ENCODE measurements at places on chromosomes 2 and 18.

DNA sequence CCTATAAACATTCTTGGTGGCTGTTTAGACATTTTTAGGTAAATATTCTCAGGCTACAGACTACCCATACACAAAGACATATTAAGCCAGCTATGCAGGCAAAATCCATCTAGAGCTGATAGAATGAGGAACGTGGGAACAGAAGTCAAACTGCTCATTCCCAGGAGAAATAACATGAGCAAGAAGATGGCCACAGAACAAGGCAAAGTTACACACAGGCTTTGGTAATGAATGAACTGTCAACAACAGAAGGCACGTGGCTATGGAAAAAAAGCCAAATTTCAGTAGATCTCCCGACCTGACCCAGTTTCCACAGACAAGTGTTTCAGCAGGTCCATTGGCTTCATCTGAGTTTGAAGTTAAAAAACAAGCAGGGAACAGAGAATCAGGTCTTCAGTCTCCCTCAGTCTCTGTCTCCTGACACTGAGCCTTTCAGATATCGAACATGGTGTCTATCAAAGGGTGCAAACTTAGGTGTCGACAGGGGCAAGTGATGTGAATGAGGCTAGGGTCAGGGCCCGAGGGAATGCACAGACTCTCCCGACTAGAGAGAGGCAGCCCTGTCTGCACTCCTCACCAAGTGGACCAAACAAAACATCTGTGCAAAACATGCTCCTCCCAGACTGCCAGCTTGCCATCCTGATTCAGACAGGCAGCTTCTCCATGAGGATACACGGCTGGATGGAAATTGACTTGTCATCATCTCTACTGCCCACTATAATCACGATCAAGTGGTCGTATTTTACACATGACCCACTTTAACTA is 25.9 kb downstream of the SIGLEC15 start:
- no peak for DNase-seq

DNA sequence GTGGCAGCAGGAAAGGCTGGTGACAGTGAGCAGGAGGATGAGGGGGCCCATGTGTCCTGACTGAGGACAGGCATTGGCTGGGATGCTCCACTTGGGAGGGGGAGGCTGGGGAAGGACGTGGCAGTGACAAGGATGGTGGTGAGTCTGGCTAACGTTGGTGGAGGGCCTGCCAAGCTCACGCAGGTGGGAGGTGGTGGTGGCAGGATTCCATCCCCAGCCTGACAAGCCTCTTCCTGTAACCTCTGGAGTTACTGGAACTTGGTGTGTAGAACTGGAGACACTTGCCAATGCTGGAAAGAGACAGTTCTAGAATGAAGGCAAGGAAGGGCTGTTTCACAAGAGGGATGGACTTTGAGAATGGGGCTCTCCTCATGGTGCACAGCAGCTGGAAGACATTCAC is 8.2 kb downstream of the PROM2 start:
- DNase-seq, result no peak

- no peak for DNase-seq
Observed at GRCh38 chr2:71716697-71717624, 263.6 kb downstream of the DYSF start.

DNA sequence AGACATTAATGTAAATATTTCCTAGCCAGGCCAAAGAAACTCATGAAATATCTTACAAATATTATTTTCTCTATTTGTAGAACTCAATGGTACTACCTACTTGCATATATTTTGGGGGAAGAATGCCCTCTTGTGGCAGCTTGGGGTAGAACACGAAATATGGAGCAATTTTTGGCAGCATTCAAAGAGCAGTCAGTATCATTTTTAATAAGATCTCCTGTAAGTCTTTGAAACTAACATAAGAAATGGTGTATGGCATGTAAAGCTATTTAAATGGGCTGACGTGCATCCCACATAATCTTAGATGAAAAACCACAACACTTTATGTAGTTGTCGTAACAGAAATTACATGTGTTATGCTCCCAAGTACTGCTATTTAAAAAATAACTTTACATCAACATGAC is 62.3 kb upstream of the CCDC195 start:
- DNase-seq, result peak; percentile 62

- no peak for DNase-seq
Observed at GRCh38 chr2:204205082-204205481, 268.5 kb downstream of the ICOS start.

- no peak for DNase-seq
Observed at GRCh38 chr2:33215983-33216382, 260.5 kb upstream of the RASGRP3 start.

GRCh38 chr18:30556112-30556511 is 486.4 kb downstream of the DSC3 start:
- no peak for DNase-seq

DNA sequence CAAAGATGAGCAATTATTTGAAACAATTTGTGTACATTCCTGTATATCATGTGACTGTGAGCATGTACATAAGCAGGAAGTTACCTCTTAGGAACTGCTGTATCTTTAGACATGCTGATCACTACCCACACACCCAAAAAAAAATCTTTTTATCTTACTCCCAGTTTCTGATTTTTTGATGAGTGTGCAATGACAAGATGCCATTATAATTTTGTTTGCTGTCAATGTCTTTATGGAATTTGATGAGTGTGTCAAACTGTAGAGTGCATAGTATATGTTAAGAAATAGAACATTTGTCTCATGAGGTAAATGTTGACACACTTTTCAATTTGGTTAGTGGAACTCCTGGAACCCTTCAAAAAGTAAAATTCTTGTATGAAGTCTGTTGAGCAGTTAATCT is 84.0 kb upstream of the TMEFF2 start:
- no peak for DNase-seq

GRCh38 chr2:9646196-9647030 is 15.6 kb upstream of the YWHAQ start:
- DNase-seq, result no peak

Data from endothelial cell (in vitro differentiated cells).